ENCODE measurements at places on chromosomes 3 and 15. TPM values are rescaled to one million over a fixed set of nuclear protein-coding genes. Genes with fewer than 3 reads are reported as not detected.
A peak's percentile ranks its signal among the peaks of the same experiment; 100 is the strongest.

- no peak for DNase-seq
Observed at GRCh38 chr3:104594491-104594890, 772.2 kb upstream of the ALCAM start.

GRCh38 chr3:132090921-132091320 is 56.1 kb upstream of the CPNE4 start:
- DNase-seq = peak; percentile 5

- no peak for DNase-seq
Observed at GRCh38 chr3:73046195-73046594, 15.3 kb upstream of the EBLN2 start.

- DNase-seq = no peak
Observed at GRCh38 chr3:186828340-186828739, 14.2 kb upstream of the ADIPOQ start.

- no peak for DNase-seq
Observed at GRCh38 chr3:63870615-63871005, 6.9 kb downstream of the ATXN7 start.

DNA sequence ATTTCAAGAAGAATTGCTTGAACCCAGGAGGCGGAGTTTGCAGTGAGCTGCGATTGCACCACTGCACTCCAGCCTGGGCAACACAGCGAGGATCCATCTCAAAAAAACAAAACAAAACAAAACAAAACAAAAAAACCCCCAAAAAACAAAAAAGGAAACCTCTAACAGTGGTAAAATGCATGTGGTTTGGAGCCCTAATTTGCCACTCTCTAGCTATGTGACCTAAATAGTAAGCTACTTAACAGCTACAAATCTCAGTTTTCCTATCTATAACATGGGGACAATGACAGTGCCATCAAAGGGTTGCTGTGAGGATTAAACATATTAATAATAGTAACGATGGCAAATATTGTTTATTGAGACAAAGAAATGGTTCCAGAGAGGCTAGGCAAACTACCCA is 119.4 kb upstream of the LMOD3 start:
- no peak for DNase-seq

DNA sequence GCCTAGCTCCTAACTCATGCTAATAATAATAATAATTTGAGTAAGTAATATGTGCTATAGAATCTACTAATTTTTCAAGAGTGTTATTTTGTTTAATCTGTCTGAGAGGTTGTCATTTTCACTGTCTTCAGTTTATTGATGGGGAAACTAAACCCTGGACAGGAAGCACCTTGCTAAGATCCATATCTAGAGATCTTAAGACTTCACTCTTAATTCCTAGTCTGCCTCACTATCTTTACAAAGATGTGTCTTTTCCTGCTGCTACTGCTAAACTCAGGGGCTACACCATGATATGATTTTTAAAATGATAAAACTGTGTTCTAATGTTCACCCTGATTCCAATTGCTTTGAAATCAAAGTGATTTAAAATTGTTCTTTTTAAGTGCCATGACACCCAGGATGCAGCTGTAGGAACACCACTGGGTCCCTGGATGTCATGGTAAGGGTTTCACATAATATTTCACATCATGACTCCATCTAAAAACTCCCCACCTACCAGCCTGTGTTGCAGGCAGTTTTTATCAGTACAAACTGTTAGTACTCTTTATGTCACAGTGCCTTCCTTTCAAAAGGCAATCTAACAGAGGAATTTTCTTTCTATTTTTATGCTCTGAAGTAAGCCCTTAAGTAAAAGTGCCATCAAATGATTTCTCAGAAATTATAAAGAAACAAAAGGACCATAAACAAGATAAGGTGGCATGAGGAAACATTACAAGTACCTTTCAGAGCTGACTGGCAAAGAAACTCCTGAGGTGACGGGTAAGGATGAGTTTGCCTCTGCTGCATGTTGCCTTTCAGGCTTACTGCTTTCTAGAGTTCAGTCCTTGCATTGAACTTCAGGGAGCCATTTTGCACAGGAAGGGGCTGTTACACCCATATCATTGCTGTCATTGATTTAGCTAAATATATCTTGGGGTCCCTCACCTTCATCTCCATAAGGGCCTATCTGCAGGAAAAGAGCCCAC is 160.1 kb upstream of the SATB1 start:
- DNase-seq = no peak

DNA sequence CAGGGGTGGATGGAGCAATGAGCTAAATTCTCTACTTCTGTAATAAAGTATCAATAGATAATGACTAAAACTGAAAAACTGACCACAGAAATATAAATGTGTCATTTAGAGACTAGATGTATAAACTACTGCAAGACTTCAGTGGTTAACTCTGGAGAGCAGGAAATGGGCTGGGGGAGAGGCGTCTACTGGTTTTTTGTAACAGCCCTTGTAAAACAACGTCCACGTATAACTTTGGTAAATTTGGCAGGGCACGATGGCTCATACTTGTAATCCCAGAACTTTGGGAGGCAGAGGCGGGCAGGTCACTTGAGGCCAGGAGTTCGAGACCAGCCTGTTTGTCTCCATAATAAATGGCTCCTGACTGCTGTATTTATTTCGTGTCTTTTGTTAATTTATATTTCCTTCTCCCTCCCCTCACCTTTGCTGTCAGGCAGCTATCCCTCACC is 12.5 kb downstream of the RAB27A start:
- no peak for DNase-seq

- peak; percentile 98 for DNase-seq
Observed at GRCh38 chr15:73930790-73931281, 4.6 kb downstream of the LOXL1 start.

DNA sequence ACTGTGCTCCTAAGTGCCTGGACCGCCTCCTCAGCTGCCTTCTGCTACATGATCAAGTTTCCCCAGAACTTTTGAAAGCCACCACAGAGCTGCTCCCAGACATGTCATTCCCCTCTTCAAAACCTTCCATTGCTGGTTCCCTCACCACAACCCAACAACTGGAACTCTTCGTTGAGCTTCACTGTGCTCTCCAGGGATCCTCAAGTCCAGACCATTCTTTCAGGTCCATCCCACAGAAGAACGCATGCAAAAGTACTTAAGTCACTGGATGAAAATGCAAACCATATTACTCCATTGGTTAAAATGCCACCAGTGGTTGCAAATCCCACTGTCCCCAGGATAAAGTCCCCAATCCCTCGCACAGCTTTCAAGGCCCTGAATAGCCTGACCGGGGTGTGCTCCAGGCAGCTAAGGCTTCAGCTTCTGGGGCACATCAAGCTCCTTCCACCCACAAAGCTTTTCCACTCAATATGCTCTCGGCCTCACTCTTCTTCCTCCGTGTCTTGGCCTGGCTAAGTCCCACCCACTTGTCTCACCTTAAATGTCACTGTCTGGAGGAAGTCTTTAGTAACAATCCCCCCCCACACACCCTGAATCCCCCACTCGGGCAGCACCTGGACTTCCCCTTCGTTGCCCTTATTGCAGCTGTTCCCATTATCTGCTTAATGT is 84.8 kb downstream of the XXYLT1 start:
- no peak for DNase-seq

DNA sequence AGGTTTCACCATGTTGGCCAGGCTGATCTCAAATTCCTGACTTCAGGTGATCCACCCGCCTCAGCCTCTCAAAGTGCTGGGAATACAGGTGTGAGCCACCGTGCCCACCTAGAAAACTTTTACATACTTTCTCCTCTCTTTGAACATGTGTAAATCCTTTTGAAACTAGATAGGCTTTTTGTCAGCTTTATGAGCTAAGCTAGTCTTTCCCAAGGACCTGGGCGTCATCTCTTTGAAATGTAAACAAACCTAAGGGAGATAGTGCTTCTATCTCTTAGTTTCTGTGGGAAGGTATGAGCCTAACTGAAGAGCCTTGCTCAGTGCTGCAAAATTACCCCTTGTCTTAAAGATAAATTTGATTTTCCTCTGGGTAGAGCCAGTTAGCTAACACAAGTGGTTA is 4.8 kb downstream of the CX3CR1 start:
- DNase-seq = no peak

- DNase-seq = no peak
Observed at GRCh38 chr15:93837450-93837849, 393.9 kb upstream of the MCTP2 start.

DNA sequence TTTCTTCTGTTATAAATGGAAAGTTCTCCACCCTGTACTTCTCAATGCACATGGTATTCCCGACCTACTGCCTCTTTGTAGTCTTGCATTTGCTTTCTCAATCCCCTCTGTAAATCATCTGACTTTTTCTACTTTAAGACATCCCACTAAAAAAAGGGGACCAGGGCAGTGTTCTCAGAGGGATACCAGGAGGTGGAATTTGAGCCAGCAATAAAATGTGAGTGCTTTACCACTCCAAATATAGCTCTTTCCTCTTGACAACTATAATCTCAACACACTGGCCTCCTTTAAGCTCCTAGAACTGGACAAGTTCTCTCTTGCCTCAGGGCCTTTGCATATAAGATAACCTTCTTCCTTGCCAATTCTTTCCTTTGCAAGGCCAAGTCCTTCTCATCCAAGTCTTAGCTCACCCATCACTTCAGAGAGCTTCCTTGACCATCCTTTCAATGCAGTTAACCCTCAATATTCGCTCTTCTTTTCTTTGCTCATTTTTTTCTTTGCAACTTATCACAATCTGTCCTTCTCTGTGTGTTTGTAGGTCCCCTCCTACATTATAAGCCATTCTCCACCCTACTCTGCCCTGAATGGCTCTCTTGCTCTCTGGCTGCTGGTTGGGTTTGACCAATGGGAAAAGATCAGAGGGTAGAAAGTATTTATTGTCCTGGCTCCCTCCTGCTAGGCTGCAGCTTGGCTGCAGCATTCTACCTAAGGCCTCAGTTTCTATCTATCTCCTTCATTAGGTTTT is 93.4 kb downstream of the PRICKLE2 start:
- DNase-seq = no peak

DNA sequence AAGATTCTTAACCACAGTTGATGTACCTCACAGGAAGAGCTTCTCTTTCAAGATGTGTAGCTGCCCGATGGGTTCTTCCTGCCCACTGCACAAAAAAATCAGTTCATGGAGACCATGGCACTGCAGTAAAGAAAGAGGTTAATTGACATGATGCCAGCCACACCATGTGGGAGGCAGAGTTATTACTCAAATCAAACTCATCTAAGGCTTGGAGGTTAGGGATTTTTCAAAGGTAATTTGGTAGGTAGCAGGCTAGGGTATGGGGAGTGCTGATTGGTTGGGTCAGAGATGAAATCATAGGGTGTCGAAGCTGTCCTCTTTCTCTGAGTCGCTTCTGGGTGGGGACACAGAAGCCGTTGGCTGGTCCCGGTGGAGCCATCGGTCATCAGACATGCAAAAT is 57.4 kb upstream of the BDH1 start:
- no peak for DNase-seq

- peak; percentile 64 for DNase-seq
Observed at GRCh38 chr3:71916747-71917369, 131.9 kb upstream of the PROK2 start.

GRCh38 chr3:25046911-25047771 is 380.9 kb upstream of the RARB start:
- no peak for DNase-seq

- DNase-seq = no peak
Observed at GRCh38 chr3:149235599-149236424, 14.2 kb upstream of the CP start.

- DNase-seq = no peak
Observed at GRCh38 chr15:41876689-41877088, 17.2 kb downstream of the SPTBN5 start.

DNA sequence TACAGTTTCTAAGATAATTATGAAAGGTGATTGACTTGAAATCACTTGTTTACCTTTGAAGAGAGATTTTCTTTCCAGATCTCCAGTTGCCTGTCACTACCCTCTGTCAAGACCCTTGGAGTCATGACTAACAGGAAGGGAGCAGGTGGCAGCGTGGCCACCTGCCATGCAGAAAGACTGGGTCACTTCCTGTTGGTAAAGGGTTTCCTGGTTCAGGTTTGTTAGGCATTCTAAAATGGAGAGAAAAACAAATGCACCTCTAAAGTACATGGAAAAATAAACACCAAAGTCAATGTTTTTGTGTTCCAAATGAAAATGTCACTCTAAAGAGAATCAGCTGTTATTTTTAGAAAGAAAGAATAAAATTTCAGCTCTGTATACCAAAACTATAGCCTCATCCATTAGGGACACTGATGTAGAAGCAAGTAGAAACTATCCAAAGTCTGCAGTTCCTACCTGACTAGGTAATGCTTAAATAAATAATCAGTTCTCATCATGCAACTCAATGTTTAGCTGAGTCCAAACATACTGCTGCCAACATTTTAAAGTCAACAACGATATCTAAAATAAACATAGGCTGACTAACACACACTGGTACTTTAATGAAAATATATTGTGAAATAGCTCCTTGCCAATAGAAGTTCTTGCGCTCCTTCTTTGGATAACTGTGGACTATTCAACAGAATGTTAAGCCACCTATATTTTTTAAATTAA is 23.9 kb upstream of the TM4SF1 start:
- peak; percentile 46 for DNase-seq

GRCh38 chr15:69328080-69328479 is 29.4 kb downstream of the PAQR5 start:
- no peak for DNase-seq

DNA sequence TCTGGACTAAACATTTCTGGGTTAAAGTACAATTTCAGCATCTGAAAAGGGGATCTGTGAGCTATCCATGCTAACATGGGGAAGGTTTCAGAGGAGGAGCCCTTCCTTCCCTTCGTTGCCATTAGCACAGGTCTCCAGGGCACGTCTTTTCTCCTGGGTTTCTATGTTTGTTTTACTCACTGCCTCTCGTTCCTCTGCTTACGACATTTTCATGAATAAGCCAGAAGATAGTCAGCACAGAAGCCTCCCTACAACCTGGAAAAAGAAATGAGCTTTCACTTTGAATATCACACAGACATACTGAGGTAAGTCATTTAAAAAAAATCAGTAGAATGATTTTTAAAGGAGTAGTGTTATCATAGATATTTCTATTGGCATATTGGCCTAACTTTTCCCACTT is 117.2 kb upstream of the KCNMB2 start:
- DNase-seq = no peak

- no peak for DNase-seq
Observed at GRCh38 chr3:134711284-134711683, 60.5 kb upstream of the KY start.

- no peak for DNase-seq
Observed at GRCh38 chr15:59537403-59537802, 74.2 kb upstream of the GCNT3 start.

DNA sequence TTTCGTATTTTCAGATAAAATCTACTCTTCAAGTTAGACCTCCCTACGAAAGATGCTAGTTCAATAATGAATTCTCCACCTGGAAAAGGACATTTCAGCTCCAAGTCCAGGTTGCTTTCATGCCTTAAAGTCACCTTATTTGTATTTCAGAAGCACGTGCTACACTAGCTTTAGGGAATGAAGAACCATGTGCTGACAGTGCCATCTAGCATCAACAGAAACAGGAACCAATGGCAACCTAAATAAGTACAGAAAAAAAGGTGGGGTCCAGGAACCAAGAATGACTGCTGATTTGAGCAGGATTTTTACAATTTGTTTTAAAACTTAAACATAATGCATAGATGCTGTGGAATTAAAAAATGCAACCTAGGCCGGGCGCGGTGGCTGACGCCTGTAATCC is 77.6 kb upstream of the SNRPN start:
- DNase-seq = no peak

GRCh38 chr3:106299300-106300098 is 430.7 kb upstream of the CBLB start:
- no peak for DNase-seq

WDR93 gene
- not detected for total RNA-seq

TIPIN gene
- 66.5 TPM for total RNA-seq

ULK4 gene
- 0.79 TPM for total RNA-seq

SCG5 gene
- not detected for total RNA-seq

PLA2G4B gene
- 0.20 TPM for total RNA-seq

PATL2 gene
- total RNA-seq = not detected

FBXW12 gene
- total RNA-seq = not detected

CCDC14 gene
- total RNA-seq = 21.7 TPM

CADM2 gene
- total RNA-seq = not detected

IL5RA gene
- total RNA-seq = not detected
